NCI-H2029 treated with DMSO at 0.1 percent for 48 hours (cell line): ENCODE measurements at places on chromosomes 16 and 17.

GRCh38 chr17:36768394-36768793 is 167.0 kb downstream of the MRM1 start:
- DNase-seq = no peak

GRCh38 chr17:8766731-8767130 is 8.4 kb upstream of the SPDYE4 start:
- DNase-seq = no peak

DNA sequence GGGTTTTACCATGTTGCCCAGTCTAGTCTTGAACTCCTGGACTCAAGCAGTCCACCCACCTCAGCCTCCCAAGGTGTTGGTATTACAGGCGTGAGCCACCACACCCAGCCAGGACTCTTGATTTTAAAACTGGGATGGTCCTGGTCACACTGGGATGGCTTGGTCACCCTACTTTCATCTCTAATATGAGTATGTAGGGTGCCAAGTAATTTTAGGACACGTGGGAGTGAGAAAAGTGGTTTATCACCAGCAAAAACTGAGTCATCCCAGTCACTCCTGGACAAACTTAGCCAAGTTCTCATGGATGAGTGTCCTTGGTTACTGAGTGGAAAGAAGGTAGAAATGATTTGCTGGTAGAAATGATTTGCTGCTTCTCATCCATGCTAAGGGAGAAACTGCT is 9.9 kb downstream of the CLEC19A start:
- DNase-seq = no peak

- no peak for DNase-seq
Observed at GRCh38 chr17:5027299-5027698, 7.9 kb downstream of the SLC52A1 start.

DNA sequence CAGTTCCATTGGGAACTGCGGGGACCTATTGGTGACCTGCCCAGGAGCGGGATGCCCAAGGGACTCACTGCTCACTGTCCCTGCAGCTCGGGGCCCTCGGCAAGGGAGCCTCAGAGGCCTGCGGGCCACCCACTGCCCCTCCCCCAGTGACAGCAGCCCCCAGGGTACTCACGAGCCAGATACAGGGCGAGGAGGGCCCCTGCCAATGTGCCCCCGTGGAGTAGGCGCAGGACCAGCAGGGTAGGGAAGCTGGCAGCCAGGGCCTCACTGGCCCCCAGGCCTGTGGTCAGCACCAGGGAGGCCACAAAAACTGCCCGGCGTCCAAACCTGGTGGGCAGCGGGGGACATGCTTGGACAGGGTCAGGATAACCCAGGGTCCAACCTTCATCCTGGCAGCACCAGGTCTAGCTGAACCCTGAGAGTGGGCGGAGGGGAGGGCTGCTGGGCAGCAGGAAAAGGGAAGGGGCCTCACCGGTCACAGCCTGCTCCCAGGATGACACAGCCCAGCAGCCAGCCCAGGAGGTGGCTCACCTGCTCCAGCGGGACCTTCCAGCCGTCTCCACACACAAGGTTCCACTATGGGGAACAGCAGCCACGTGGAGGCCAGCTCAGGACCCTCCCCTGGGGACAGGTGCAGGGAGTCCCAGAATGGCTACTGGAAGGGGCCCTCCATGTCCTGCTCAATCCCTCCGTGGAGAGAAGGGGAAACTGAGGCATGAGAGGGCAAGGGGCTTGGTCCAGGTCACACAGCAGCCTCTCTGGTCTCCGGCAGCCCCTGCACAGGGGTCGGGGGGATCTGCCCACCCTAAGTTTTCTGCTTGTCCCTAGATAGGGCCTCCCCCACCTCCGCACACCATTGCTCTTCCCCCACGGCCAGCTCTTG is 855 bp downstream of the SLC22A31 start:
- no peak for DNase-seq

DNA sequence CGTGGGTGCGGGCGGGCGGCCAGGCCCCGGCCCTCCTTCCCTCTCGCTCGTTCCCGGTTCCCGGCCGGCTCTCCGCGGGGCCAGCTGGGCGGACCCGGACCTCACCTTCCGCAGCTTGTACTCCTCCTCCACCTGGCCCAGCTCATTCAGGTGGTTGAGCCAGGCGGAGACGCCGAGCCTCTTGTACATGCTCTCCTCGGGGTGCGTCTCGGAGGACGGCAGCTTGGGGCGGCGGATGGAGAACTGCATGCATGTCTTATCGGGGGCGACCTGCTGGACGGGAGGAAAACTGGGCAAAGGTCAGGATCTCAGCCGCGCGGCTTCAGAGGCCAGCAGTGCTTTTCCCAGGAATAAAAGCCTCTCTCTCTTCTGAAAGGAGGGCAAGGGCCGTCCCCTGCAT is 85.4 kb downstream of the TBC1D16 start:
- no peak for DNase-seq

DNA sequence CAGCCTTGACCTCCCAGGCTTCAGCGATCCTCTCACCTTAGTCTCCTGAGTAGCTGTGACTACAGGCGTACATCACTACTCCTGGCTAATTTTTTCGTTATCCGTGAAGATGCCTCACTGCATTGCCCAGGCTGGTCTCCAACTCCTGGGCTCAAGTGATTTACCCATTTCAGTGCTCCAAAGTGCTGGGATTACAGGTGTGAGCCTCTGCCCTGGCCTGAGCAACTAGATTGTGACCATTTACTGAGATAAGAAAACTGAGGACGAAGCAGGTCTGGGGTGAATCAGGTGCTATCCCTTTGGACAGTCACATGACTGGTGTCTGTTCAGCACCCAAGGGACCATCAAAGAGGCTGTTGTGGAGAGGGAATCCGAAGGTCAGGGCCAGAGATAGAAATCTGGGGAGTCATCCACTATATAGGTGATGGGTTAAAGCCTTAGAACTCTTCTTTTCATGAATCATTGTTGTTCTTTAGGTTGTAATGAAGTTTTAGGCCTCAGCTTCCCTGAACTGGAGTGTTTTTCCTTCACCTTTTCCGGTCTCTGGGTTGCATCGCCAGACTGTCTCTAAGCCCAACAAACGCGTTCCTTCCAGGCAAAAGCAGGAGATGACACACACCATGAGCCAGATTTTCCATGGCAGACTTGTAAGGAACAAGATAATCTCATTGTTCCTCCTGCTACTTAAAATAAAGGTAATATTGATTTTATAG is 62.5 kb downstream of the FTO start:
- DNase-seq = no peak

GRCh38 chr17:76383546-76384221 is 725 bp upstream of the SPHK1 start:
- DNase-seq = no peak

GRCh38 chr17:47797797-47798196 is 23.8 kb downstream of the OSBPL7 start:
- DNase-seq = no peak

GRCh38 chr17:58390884-58391283 is 26.4 kb downstream of the RNF43 start:
- DNase-seq = no peak

DNA sequence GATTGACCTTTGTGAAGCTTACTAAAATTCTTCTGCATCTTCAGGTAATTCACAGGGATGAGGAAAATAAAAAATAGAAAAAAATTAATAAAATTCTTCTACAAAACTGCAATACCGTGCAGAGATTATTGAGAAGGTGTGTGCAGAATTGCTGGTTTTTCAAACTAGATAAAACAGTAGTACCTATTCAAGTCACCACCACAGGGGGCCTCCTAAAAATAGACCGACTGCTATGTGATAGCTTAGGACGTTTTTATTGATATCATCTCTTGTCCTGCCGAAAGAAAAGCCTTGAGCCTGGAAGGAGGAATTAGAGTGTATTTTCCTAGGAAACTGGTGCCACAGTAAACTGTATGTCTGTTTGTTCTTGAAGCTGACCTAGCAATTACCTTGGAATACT is 325.9 kb downstream of the ZFHX3 start:
- DNase-seq = no peak

GRCh38 chr16:87724490-87725291 is 41.1 kb downstream of the KLHDC4 start:
- peak; percentile 46 for DNase-seq

DNA sequence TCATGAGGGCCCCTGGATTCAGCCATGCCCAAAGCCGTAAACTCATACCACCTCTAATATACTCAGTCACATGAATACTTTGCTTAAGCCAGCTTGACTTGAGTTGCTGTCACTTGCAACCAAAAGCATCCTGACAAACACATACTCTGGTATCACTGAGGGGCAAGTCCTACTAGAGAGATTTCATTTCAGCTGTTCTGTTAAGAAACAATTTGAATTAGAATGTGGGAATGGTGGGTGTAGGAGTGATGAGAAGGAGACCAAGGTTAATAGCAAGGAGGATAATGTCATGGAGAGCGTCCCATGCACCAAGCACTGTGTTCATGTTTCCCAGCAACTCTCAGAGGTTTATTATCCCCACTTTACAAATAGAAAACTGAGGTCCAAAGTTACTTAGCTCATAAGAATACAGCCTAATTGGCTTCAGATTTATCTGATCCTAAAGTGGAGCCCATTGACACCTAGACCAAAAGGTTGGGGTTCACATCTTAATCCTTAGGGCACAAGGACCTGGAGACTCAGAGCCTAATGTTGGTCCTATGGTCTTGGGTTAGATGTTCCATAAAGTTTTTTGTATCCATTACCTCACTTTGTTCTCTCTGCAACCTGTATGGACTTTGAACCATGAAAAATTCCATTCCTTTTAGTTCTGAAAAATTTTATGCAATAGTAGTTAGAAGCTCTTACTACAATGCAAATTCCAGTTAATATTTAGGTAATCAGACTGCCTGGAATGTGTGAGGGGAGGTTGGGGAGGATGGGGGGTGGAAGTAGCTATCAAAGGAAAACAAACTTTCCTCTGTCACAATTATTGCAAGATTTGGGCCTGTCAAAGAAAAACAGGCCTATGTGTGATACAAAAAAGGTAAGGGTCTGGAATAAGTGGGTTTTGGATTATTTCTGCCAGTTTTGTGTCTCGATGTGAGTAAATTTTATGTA is 105.9 kb downstream of the IRX3 start:
- DNase-seq = no peak

GRCh38 chr16:47013910-47014309 is 40.4 kb upstream of the DNAJA2 start:
- DNase-seq = no peak

- DNase-seq = no peak
Observed at GRCh38 chr16:21167929-21168602, 9.6 kb downstream of the LDAF1 start.

- no peak for DNase-seq
Observed at GRCh38 chr17:55811536-55811935, 60.7 kb downstream of the PCTP start.

- no peak for DNase-seq
Observed at GRCh38 chr17:44630703-44631102, 25.6 kb upstream of the MEIOC start.

- DNase-seq = no peak
Observed at GRCh38 chr16:5415123-5415522, 317.5 kb upstream of the EEF2KMT start.

- DNase-seq = peak; percentile 16
Observed at GRCh38 chr17:27944546-27945332, 51.6 kb upstream of the LYRM9 start.

DNA sequence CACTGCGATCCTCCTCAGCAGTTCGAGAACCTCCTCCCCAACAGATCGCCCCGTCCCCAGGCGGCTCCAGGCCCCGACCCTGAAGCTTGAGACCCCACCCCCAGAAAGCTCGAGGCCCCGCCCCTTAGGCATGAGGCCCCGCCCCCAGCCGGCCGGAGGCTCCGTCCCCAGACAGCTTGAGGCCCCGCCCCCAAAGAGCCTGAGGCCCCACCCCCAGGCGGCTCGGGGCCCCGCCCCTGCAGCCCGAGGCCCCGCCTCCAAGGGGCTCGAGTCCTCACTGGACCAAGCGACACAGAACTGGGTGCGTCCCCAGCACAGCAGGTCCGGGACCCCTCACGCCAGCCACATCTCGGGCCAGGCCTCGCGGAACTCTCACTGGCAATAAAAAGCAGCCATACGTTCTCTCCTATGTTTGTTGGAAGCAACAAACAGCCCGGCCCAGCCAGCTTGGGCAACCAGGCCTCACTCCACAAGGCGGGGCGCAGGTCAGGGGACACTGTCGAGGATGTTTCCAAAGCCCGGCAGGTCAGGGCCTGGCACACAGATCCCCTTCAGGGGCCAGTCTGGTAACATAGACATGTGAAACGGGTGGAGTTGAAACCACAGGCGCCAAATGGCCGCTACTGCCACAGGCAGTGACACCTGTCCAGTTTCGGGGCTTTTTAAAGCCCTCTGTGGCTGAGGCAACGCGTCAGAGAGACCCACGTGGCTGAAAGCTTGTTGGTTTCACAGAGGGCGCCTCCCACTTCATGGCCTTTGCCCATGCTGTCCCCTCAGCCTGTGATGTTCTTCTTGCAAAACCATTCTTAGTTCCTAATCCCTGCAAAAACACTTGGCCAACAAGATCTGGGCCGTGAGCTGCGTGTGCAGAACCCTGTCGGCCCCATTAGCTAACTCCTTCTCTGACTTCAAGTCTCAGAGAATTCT is 224.2 kb downstream of the PARN start:
- DNase-seq = no peak

DNA sequence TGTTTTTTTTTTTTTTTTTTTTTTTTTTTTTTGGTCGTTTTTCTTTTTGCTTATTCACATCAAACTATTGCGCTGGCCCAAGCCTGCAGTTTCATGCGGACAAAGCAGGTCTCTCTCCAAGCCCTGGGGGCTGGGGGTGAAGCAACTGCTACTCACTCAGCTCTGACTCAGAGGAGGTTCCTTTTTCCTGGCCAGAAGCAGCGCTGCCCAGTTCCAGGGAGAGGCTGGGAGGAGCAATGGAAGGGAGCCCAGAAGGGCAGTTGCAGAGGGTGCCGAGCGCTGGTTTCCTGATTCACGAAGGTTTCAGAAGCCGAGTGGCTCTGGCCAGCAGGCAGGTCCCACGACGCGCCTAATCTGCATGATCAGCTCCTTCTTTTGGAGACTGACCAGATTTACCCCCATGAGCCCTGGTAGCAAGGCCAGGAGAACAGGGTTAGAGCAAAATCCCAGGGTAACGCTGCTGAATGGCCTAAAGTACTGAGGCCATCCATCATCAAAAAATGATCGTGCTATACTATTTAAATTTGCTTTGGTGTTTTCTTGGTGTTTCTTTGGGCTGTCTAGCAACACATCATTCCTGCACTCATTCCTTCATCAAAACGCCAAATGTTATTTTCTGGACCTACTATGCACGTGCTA is 144.7 kb upstream of the SOX9 start:
- DNase-seq = no peak

GRCh38 chr16:11689031-11689840 is 21.0 kb downstream of the SNN start:
- no peak for DNase-seq
